ENCODE measurements at places on chromosomes 1 and 21.

DNA sequence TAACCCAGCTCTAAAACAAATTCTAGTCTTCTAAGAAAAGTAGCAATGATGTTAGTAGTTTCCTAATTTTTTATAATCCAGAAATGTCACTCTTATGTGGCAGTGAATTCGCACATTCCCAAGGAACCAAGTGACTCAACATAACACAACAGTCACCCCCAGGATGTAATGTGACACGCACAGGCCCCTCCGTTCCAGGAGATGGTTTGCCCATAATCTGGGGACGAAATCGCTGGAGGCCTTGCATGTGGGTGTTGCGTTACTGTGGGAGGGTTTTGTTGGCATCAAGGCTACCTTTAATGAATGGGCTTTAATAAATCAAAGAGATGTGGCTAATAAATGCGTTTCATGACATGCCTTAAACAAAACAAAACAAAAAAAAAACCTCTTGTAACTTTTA is 50.9 kb downstream of the EVA1C start:
- no peak for DNase-seq

DNA sequence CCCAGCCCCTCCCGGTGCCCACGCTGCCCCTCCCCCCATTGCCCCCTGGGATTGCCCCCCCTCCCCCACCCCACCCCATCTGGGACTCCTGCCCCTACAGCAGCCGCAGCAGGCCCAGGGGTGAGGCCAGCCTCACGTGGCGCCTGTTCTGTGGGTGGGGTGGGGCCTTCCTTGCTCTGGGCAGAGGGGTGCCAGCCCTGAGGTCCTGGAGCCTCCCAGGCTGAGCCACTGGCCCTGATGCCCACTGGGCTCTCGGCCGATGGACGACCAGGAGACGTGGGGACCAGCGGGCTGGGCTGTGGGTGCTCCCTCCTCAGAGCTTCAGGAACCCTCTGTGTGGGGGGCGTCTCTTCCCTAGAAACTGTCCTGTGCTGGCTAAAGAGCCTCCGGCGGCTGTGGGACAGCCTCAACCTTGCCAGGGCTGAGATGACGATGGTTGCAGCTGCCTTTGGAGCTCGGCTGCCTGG is 5.8 kb upstream of the C1orf159 start:
- DNase-seq: no peak

DNA sequence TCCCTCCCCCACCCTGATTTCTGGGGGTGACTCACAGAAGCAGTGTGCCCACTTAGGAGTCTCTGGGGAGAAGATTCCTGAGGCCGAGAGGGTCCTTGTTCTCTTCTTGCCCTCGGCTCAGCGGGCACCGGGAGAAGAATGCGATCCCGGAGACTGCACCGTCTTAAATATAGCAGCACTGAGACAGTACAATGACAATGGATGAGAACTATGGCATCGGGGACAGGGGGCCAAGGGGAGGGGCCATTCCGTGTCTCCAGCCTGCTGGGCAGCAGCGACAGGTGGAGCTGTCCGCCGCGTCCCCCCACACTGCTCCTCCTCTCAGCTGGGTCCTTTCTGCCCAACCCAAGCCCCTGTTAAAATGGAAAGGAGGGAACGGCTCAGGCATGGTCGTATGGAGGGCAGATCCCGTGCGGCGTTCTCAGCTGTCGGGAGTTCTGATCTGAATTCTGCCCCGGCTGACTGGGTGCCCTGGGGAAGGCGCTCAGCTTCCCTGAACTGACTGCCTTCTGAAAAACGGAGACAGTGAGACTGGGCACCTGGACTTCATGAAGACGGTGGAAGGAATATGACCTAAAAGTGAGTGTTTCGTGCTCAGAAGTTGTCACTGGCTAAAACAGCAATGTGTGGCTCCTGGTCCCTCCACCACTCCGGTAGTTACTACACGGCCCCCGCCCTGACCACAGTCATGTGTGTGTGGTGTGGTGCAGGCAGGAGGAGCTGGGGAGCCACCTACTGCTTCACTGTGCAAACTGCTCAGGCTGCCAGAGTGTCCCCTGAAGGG is at the start of gene MYOM3:
Gene MYOM3, minus strand, starts transcription at position 140 of the 784 bp plus-strand sequence. CDS start 3,499 bp downstream, outside the sequence.
- DNase-seq: no peak

- DNase-seq: no peak
Measured at GRCh38 chr1:210618369-210618768, 289.7 kb downstream of the HHAT start.

DNA sequence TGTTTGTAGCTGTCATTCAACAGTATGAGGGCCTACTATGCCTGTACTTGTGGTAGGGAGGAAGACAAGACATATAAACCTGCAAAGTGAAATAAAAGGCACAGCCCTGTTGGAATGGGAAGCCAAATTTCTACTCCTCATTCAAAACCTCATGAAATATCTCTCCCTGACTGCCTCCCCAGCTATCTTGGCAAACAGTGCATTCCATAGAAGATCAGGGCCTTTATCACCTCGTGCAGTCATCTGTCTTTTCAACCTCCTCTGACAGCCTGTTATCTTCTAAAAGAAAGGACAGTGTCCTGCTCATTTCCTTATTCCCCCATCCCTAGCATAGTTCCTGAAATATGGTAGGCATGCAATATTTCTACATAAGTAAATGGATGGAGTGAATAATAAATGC is 71.0 kb downstream of the SH3GLB1 start:
- no peak for DNase-seq

GRCh38 chr21:42314616-42315295 is 453 bp downstream of the TFF3 start:
- no peak for DNase-seq

GRCh38 chr1:74328851-74329250 is 93.7 kb downstream of the TNNI3K start:
- DNase-seq: no peak

- DNase-seq: no peak
Measured at GRCh38 chr1:81899214-81899821, 98.6 kb downstream of the ADGRL2 start.

GRCh38 chr1:212782422-212783154 is 9.0 kb downstream of the NSL1 start:
- DNase-seq: no peak

DNA sequence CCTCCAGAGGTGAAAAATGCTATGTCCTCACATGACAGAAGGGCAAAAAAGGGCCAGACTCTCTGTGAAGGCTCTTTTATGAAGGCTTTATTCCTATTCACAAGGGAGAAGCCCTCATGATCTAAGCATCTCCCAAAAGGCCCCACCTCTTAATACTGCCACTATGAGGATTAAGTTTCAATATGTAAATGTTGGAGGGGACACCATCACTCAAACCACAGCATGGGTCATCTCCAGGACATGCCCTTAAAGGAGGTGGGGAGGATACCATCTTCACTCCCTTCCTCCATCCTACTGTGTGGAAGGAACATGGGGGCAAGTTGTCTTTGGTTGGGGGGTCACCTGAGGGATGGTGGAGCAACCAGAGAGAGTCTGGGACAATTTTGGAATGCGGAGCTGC is 170.1 kb downstream of the TRIM33 start:
- peak; percentile 75 for DNase-seq

DNA sequence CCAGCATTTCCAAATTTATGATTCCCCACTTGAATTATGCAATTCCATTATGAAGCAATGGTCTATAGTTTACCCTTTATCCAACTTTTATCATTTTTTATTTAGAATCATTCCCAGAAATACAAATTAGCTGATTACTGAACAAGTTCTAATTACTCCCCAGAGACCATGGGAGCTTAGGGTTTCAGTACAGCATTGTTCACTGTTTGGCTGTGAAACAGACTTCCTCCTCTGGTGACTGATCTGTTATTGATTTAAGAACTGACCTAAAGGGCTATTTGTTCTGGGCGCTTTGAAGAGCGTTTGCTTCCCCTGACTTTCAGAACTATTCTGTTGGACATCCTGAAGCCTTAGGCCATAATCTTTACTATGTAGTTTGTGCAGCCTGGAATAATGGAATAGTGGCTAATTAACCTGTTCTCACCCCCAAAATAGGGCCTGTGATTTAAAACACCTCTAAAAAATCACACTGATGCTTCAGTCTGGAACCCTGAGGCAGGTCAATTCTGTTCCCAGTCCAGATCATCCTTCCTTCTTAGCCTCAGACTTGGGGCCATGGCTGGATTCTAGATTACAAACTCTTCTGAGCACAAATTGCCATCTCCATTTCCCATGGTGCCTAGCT is 58.7 kb downstream of the ALG14 start:
- no peak for DNase-seq

GRCh38 chr21:44567481-44568171 is 5.9 kb upstream of the KRTAP10-4 start:
- DNase-seq: peak; percentile 92

- DNase-seq: no peak
Measured at GRCh38 chr1:51342591-51343206, 12.3 kb upstream of the TTC39A start.

GRCh38 chr1:219442611-219443061 is 170.3 kb downstream of the ZC3H11B start:
- DNase-seq: no peak

DNA sequence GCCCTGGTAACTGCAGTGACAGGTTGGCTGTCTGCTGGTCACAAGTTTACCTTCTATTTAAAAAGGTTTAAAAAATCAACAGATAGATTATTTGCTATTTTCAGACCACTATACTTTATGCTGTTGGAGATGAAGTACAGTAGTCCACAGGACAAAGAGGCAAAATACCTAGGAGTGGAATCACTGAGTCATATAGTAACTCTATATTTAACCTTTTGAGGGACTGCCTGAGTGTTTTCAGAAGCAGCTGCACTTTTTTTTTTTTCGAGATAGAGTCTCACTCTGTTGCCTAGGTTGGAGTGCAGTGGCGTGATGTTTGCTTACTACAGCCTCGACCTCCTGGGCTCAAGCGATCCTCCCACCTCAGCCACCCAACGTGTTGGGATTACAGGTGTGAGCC is 11.7 kb downstream of the CNIH4 start:
- DNase-seq: no peak

GRCh38 chr1:7526867-7527732 is 244.0 kb upstream of the VAMP3 start:
- no peak for DNase-seq

- DNase-seq: no peak
Measured at GRCh38 chr1:99851850-99852454, 1.8 kb downstream of the AGL start.

DNA sequence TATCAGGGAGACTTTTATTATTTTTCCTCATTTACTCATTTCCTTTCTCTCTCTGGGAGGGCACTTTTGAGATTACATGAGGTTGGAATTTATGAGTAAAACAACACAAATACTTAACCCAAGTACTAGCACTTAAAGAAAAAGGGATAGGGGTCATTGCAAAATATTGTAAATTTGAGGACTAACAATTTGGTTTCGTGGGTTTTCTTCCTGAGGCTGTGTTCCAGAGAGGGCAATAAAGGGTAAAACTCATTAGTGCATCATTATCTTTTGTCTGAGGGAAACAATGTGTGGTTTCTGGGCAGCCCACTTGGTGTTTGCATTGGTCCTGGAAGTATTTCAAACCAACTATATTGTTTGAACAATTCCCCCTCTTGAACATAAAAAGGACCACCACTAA is 96.5 kb downstream of the GREM2 start:
- DNase-seq: no peak

DNA sequence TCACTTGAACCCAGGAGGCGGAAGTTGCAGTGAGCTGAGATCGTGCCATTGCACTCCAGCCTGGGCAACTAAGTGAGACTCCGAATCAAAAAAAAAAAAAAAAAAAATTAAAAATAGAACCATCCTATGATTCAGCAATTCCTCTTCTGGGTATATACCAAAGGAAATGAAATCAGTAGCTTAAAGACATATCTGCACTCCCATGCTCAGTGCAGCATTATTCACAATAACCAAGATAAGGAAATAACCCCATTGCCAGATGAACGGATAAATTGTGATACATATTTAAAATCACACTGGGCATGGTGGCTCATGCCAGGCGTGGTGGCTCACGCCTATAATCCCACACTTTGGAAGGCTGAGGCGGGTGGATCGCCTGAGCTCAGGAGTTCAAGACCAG is 23.8 kb downstream of the ALDH9A1 start:
- no peak for DNase-seq

- DNase-seq: no peak
Measured at GRCh38 chr1:176847052-176847451, 317.5 kb downstream of the ASTN1 start.

DNA sequence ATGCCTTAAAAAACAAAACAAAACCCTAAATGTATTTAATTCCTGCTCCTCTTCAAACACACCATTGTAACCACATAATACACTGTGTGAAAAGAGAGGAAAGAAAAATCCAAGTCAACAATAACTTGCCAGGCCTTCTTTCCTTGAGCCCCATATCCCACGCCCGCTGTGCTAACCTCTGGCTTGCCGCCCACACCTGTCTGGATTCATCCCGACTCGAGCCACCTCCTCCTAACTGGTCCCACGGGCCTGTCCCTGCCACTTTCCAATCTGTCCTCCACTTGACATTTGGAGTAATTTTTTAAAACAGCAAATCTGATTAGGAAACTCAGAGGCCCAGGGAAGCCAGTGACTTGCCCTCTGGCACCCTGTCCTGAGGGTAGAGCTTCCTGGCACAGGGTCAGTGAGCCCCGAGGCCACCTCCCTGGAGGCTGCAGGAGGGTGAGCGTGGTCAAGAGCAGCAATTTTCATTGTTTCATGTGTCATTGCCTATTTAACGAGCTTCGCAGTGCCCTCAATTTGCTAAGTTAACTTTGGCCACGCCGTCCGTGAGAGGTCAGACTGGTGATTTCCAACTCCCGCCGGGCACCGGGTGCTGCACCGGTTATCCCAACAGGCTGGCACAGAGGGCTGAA is 54.1 kb downstream of the B3GALT5 start:
- no peak for DNase-seq
